ENCODE measurements at places on chromosomes 1 and 21. TPM values are rescaled to one million over a fixed set of nuclear protein-coding genes. Genes with fewer than 3 reads are reported as not detected.

- peak; percentile 41 for DNase-seq
These were observed 52.7 kb downstream of the PLPP3 start for GRCh38 chr1:56526571-56527174.

DNA sequence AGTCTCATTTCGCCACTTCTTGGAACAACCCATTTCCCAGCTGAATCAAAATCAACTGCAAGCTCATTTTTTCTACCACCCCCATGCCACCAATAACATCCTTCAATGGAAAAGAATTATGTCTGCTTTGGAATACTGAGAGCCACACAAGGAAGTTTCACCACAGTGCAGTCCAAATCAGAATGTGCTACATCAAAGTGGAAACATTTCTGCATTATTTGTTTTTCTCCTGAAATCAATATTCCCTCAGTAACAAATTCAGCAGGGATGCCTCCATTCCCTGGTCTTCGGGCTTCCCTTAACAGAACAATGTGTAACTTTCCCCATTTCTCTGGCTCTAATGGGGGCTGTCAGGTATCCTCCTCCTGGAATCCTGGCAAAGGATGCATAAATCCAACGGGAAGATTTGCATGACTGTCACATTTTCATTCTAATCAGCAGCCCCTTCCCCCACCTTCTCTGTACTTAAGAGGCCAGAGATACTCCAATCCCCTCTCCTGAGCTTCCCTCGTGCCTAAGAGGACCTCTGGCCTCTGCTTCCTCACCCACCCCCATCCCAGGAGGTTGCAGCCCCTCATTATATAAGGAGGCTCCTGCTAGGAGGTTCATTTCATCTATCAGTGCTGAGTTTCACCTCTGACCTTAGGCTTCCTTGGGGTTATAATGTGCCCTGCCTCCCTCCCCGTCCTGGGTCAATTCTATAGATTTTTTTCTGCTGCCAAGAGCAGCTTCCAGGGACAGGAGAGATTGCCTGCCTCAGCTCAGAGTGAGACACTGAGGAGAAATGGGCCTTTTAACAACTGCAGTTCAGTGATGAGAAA, 201.1 kb downstream of the OMA1 start:
- no peak for DNase-seq

DNA sequence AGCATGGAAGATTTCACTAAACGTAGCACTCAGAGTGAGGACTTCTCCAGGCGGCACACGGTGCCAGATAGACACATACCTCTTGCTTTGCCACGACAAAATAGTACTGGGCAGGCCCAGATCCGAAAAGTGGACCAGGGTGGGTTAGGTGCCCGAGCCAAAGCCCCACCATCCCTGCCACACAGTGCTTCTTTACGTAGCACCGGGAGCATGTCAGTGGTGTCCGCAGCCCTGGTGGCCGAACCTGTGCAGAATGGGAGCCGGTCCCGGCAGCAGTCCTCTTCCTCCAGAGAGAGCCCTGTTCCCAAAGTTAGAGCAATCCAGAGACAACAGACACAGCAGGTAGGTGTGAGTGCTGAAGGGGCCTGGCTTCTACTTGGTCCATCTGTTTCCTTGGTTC, 38.6 kb downstream of the CLEC20A start:
- DNase-seq: no peak

DNA sequence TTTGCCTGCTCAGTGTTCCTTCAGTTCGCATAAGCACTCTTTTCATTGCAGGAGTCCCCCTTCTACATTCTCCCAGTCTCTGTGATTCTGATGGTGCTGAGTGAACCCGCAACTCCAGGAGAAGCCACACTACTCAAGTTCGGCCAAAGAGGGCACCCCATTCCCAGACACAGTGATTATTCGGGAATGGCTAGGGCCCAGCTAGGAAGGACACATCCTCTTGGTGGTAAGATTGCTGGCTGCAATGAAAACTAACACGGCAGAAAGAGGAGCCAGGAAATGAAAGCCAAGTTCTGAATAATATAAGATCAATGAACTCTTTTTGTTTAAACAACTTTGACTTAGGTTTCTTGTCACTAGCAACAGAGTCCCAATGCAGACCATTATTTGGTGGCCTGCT, 14.9 kb downstream of the CREG1 start:
- DNase-seq: peak; percentile 16

DNA sequence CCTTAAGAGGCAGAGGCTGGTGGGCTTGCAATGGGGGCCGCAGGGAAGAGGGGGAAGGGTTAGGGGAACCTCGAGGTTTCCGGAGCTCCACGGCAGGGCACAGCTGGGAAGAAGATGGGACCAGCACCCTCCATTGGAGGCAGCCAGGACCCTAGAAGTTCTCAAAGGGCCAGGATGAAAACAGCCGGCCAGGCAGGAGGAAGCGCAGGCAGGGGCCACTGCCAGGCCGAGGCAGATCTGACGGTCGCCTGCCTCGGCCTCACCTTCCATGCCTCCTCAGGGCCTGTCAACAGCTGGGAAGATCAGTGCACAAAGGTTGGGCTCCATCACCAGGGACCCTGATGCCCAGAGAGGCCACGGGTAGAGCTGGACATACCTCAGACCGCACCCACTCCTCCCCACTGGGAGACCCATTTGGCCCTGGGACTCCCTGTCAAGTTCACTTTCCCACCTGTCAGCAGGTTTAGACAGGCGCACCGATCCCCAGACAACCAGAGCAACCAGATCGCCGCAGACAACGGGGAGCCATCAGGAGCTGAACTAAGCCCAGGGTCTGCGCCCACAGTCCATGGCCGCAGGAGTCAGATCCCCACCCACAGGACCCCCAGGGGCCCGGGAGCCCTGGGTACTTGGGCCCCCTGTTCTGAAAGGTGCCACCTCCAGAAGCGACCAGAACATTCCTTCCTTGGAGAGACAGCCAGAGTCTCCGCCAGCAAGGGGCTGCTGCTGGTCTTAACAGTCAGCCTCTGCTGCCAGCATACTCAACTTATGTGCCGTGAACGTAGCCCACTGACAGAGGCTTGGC, 2.2 kb downstream of the SLC19A1 start:
- no peak for DNase-seq

GRCh38 chr1:230611128-230611877, 31.0 kb upstream of the COG2 start:
- no peak for DNase-seq

DNA sequence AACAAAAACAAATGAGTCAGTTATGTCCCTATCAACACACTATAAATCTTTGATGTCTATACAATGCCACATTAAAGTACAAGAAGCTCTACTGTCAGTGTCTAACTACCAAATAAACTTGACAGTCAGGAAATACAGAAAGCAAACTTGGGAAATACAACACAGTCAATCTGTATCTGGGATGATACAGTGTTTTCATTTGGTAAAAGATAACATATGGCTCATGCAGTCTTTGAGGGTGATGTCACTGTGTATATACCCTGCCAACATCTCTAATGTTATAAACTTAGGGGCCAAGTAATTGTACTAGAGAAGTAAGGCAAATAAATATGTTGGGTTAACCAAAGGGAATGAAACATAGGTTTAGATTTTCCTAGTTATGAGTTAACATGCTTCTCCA, 552.5 kb upstream of the ADAMTS5 start:
- no peak for DNase-seq

GRCh38 chr1:167839009-167839408, 74.9 kb downstream of the ADCY10 start:
- DNase-seq: peak; percentile 47

- DNase-seq: no peak
These were observed 2.8 kb upstream of the KCNA3 start for GRCh38 chr1:110677526-110677925.

GRCh38 chr1:178683291-178683690, 41.8 kb upstream of the RALGPS2 start:
- no peak for DNase-seq

Gene TMCC2
- 1.9 TPM for total RNA-seq

Gene LAD1
- total RNA-seq: 0.09 TPM

Gene AVPR1B
- total RNA-seq: 0.05 TPM

Gene OR10J1
- total RNA-seq: not detected

Gene FCER1G
- not detected for total RNA-seq

Gene MROH7
- total RNA-seq: 0.17 TPM

DNA sequence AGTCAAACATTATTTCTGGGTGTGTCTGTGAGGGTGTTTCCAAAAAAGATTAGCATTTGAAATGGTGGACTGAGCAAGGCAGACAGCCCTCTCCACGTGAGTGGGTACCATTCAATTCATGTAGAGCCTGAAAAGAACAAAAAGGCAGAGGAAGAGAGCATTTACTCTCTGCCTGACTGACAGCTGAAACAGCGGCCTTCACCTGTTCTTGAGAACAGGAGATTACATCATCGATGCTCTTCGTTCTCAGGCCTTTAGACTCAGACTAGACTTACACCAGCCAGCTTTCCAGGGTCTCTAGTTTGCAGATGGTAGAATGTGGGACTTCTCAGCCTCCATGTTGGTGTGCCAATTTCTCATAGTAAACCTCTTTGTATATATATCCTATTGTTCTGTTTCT, 302.3 kb downstream of the BACH1 start:
- no peak for DNase-seq
